ENCODE measurements at places on chromosomes 1 and 21.

DNA sequence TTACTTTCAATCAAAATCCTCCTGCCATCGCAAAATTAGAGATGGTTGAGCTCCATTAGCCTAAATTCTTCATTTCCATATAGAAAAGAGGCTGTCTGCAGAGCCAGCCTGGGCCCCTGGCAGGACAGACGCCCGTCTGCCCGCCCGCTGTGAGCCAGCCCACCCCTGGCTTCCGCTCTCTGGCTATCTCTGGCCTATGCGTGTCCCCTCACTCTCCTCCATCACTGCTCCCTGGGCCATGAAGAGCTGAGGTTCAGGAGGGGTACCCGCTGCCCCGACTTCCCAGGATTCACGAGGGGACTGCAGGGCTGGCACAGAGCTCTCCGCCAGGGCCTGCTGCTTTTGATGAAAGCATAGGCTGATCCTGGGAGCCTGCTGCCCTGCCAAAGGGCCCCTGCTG is 117.6 kb downstream of the CASZ1 start:
- no peak for DNase-seq

DNA sequence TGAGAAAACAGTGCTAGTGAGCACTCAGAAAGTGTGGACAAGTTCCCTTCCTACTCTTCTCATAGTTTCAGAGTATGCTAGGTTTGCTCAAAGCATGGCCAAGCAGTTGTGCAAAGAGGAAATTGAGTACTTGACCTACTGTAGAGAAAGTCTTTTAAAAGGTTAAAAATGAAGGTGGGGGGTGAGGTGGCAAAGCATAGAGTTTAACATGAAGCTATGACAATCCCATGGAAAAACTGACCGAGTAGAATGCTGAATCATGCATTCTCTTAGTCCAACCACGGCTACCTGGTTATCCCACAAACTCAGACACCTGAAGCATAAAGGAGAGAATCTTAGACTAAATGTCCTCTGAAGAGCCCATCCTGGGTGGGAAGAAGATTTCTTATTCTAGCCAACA is 79.9 kb downstream of the PTPN14 start:
- DNase-seq: no peak

DNA sequence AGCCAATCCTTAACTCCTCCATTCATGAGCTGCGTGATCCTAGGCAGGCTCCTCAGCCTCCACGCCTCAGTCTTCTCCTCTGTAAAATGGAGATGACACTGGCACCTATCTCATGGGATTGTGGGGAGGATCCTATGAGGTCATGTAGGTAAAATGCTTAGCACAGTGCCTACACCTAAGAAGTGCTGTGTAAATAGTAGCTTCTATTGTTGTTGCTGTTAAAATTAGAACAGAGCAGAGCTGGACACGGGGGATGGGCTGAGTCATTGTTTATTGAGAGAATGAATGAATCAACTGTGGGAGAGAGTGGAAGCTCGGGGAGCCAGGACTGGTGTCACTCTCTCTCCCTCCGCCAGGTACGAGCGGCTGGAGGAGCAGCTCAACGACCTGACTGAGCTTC is 43.0 kb downstream of the TMCC2 start:
- no peak for DNase-seq

DNA sequence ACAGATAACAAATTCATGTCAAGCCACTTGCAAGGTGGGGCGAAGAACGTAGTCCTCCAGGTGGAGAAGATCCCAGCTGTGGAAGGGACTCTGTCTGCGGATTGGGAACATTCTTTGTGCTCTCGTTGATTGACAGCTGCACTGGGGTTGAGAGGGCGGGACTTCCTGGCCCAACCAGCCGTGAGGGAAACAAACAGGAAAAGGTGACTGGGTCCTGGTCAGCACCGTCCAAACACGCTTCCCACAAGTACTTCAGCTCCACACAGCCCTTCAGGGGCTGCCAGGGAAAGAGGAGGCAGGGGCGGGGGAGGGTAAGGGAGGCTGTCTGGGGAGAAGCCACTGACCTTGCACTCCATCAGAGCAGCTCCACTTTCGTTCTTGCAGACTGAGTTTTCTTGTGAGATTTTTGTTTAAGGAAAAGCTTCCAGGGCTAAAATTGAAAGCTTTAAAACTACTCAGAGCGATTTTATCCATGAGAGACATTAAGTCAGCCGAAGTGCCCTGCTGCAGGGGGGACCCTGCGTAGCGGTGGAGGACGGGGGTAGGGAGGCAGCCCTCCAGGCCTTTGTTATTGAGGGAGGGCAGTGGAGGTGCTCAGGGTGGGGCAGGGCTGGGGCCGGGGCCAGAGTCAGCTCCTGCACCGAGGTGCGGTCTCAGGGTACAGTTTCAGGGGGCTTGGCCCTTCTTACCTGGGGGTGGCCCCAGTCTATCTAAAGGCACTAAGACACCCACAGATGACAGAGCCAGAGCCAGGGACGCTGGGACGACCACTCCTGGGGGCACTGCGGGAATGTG is 21.6 kb upstream of the STUM start:
- no peak for DNase-seq

GRCh38 chr21:20999659-21000058 is 1.4 kb downstream of the NCAM2 start:
- peak; percentile 74 for DNase-seq

Data from Kasumi-1 (cell line).